Activated T-helper 1 cell treated with anti-CD3 and anti-CD28 coated beads, Interleukin-12 subunit alpha, Interleukin-12 subunit beta, Interleukin-2, Interleukin-4 antibody, amounts not matched to agents 30 ng/mL and 10 ng/mL and 1 ng/mL, durations not matched to agents 14 hours and 24 hours and 36 hours (primary cell): ENCODE measurements at places on chromosomes 16 and 17. TPM values are rescaled to one million over a fixed set of nuclear protein-coding genes. Genes with fewer than 3 reads are reported as not detected.

- no peak for DNase-seq
These were observed 5.1 kb downstream of the PRSS22 start for GRCh38 chr16:2852731-2853507.

GRCh38 chr16:63983401-63983800 is 1138.5 kb downstream of the CDH11 start:
- no peak for DNase-seq

GRCh38 chr16:24851700-24852099 is 5.9 kb downstream of the SLC5A11 start:
- DNase-seq, result no peak

Gene ABCC3
- not detected in 2 replicates for total RNA-seq
